ENCODE measurements at places on chromosomes 12 and 14.

- peak; percentile 26 for DNase-seq
These were observed at the start of gene DYRK4 for GRCh38 chr12:4562034-4562657. Gene DYRK4, plus strand, starts transcription at chr12:4562208. Its CDS starts 38 bp downstream, at chr12:4562246.

DNA sequence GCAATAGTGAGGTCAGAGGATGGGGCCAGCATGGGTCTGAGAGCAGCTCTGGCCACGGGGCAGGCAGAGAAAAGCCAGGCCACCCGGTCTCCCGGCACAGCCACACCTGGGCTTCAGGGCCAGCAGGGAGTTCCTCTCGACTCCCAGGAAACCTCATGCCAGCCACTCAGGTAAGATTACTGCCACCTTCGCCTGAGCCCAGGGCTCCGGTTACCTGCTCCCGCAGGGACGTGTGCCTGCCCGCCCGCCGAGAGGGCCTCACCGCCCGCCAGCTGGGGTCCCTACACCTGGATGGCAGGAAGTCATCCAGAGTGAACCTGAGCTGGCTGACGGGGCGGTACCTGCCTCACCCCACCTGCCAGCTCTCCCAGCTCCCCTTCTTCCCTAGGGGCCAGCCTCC lies 7.3 kb downstream of the JAG2 start:
- DNase-seq, result peak; percentile 82

DNA sequence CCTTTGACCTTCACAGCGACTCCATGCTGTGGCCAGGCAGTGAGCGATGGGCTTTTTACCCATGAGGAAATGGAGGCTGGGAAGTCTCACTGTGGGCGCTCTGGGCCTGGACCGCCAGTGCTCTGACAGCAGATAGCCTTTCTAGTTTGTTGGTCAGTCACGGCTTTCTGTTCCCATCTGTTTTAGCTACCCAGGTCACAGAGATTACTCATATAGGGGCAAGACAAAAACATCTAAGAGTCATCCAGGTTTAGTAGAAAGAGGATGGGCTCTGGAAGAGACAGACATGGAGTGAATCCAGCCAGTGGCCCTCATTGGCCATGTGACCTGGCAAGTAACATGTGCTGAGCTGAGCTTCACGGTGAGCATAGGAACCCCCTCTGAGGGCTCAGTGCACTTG lies 68.6 kb downstream of the MARK3 start:
- no peak for DNase-seq

DNA sequence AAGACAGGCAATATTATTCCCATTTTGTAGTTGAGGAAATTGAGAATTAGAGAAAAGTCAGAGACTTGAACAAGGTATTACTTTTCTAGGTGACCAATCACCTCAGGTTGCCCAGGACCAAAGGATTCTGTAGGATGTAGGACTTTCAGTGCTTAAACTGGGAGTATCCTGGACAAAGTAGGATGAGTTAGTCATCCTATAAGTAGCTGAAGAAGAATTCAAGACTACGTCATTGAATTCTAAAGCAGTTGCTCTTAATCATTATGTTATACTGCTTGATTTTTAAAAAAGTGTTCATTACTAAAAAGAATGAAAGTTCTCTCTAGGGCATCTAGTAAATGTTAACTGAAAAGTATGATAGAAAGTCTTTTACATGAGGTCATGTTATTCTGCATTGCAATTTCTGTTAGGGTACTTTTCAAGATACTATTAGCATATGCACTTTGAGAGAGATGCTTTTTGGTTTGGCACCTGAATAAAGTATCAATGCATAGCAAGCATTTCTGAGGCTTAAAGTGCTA lies 101.7 kb downstream of the RTN1 start:
- DNase-seq, result no peak

DNA sequence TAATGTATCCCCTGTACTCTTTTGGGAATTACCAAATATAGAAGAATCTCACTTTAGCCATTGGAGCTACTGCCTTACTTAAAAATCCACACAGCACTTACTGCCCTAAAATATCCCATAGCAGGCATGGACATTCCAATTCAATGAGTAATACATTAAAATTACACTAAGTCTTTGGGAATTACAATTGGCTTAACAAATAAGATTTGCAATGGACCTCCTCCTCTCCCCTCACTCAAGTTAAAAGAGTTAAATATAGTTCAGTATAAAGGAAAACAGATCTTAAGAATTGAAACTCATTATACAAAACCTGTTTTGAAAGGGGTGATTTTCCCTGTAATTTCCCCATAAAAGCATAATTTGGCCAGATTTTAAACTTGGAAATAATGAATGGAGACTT lies 477.1 kb downstream of the SLC16A7 start:
- no peak for DNase-seq

DNA sequence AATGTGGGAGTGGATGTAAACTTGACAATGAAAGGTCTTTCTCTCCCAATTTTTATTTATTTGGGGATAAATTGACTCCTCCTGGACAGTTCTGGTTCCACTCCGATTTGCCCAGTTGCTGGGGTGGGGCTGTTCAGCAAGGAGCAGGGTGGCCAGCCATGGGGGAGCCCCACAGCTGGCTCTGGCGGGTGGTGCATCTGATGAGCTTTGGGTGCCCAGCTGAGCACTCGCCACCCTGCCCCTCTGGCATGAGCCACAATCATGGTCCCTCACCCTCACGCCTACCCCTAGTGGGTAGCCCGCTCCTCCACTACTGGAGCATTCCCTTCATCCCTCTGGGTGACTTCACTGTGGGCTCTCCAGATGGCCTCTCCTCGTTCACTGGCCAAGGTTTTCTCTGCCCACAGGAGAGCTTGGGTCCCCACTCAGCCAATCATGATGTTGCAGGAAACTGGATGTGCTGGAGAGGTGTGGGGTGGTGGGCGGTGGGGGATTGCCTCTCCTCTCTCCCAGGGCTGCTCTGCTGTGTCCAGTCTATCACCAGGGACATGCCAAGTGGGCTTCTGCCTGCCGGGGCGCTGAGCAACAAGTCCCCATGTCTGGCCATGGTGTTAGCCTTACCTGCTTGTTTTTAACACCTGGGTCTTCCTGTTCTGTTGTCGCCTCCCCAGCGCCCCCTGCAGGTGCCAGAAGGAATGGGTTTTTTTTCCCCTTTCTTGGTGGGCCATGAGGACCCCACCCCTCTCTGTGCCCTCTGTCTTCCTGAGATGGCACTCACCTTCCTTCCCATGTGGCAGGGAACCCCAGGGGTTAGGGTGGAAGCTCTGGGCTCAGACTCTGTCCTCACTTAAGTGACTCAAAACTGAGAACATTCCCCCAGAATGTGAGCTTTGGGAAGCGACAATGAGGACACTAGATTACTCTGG lies 3.4 kb downstream of the CYP46A1 start:
- DNase-seq, result peak; percentile 19

GRCh38 chr14:73759183-73759713 lies 45.1 kb upstream of the PNMA1 start:
- DNase-seq, result peak; percentile 59

DNA sequence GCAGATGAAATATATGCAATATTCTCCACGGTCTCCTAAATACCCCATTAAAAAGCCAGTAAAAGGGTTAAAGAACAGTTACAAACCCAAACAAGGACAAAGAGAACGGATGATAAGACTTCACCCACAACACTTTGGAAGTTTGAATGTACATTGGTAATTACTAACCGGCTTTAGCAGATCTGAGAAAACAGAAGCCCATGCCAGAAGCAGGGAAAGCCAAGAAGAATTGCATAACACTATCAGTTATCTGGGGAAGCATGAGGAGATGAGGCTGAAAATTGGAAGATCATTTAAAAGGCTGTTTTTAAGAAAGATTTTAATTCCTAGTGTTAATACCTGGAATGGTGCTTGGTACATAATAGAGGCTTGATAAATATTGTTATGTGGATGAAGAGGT lies 55.6 kb upstream of the MYBPC1 start:
- no peak for DNase-seq

DNA sequence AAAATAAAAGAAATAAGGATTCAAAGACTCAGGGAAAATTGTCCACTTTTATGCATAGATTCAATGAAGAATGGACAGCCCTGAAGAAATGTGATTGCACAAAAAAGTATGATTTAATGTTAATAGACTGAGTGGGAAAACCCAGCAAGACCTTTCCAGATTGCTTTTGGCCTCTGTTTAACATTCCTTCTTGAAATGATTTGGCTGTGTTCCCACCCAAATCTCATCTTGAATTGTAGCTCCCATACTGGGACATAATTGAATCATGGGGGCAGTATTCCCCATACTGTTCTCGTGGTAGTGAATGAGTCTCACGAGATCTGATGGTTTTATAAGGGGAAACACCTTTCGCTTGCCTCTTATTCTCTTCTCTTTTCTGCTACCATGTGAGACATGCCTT lies 1316.9 kb upstream of the SEL1L start:
- DNase-seq, result no peak

DNA sequence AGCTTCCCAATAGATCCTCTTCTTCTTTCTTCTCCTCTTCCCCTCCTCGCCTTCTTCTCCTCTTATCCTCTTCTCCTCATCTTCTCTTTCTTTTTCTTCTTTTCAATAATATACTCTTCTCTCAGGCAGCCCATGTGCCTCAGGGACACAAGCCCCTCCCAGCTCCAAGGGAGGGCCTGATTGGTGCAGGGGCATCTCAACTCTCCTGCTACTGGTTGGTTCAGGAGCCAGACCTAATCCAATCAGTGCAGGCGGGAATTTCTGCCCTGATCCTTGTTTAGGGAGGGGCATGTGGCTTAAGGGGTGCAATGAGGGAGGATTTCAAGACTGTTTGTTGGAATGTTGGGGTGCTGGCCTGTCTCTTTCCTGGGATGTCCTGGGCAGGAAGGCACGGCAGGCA lies 9.0 kb downstream of the SERPINA12 start:
- no peak for DNase-seq

DNA sequence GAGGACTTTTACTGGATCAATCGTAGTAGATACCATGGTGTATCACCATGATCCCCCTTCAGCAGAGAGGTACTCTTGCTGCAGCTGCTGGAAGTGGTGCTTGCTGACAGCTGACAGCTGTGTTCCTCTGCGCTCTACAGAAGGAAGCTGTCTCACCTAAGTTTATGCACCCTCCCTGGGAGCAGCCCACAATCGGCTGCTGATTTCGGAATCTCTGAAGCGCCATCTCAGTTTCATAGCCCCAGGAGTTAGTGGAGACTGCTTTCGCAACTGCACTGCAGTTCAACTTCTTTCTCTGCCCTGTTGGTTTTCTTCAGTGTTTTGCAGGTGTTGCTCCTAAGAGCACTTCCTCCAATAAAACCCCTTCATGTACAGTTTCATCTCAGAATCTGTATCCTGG lies 237.9 kb downstream of the PAWR start:
- no peak for DNase-seq

DNA sequence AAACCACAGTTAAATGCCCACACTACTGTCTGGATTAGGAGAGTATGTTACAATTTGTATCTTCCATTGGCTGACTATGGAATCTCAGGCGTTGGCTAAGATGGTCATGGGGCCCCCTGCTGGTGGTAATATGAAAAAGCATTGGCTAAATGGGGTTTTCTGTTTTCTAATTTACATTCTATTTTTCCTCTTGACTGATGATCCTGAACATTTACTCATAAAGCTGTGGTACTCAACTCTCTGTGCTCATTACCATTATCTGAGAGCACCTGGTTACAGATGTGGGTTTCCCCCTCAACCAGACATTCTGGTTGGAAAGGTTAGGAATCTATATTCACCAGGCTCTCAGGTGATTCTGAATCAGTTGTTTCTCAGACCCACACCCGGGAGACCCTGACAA lies 64.8 kb downstream of the WSCD2 start:
- peak; percentile 13 for DNase-seq

- DNase-seq, result no peak
These were observed 13.0 kb downstream of the SCNN1A start for GRCh38 chr12:6362403-6362802.

- DNase-seq, result no peak
These were observed 71.2 kb downstream of the VCPKMT start for GRCh38 chr14:50045039-50045711.

DNA sequence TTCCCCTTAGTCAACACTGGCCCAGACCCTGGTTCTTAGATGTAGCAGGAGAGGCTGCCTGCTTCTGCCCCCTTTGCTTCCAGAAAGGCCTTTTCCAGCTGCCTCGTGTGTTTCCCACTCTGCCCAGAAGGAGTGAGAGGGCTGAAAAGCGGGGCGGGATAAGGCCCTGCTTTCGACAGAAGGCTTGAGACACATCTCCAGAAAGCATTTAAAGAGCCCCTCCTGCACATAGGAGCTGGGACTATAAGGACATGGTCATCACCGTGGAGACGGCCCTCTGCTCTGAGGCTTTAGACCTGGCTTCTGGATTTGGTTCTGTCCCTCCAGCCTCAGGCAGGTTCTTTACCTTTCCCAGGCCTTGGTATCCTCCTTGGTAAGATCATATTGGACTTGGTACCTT lies 11.9 kb downstream of the CALM1 start:
- DNase-seq, result peak; percentile 49

DNA sequence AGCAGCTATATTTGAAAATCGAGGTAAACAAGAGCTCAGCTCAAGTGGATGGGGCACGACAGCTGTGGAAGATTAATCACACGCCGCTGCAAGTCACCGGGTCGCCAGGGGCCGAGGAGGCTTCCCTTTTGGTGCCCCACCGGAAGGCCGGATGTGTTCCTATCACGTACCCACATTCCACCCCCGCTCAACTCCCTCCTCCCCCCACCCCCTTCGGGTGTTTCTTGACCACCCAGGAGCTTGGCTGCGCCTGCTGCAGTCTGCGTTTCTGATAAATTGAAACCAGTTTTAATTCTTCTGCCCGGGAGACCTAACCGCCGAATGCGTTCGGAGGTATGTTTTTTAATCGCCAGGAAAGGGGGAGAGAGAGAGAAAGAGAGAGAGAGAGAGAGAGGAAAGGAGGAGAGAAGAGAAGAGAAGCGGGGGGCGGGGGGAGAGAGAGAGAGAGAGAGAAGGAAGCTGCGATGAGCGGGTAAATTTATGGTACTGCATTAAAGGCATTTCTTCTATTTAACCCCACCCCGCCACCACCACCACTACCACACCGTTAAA lies 1.8 kb downstream of the SLC8A3 start:
- peak; percentile 56 for DNase-seq

- peak; percentile 65 for DNase-seq
These were observed 103.5 kb downstream of the FGD4 start for GRCh38 chr12:32502693-32503502.

DNA sequence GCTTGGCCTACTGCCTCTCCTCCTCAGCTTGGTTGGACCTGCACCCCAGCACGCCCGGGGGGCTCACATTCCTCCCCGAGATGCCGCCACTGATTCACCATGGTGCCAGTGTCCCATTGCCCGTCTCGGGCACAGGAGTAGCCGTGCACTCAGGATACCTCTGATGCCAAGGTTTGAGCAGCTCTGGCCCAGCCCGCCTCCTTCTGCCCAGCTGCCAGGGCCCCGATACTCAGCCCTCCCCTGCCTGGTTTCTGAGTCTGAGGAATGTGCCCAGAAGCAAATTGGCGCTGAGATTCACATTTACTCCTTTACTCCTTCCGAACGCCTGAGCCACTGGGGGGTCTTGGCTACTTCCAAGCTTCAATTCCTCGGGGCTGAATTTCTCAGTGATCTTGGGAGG lies 63.5 kb downstream of the NINJ2 start:
- DNase-seq, result no peak

DNA sequence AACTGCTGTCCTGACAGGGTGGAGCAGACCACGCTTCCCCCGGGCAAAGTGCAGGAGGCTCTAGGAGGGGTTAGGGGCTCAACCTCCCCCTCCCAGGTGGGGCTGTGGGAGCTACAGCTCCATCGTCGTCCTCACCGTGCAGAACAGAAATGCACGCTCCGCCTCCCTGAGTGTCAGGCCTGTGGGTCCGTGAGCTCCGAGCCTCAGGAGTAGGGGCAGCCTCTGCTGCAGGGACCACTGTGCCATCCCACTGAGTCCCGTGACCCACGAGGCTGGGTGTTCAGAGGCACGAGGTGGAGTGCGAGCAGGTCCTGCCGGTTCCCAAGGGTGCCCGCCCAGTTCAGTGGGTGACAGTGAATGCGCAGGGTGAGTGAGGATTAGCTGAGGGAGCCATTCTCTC lies 48.6 kb downstream of the CACNA1C start:
- no peak for DNase-seq

- no peak for DNase-seq
These were observed 77.9 kb downstream of the SPATA7 start for GRCh38 chr14:88463318-88463717.
